ENCODE measurements at places on chromosomes 1 and 21.

DNA sequence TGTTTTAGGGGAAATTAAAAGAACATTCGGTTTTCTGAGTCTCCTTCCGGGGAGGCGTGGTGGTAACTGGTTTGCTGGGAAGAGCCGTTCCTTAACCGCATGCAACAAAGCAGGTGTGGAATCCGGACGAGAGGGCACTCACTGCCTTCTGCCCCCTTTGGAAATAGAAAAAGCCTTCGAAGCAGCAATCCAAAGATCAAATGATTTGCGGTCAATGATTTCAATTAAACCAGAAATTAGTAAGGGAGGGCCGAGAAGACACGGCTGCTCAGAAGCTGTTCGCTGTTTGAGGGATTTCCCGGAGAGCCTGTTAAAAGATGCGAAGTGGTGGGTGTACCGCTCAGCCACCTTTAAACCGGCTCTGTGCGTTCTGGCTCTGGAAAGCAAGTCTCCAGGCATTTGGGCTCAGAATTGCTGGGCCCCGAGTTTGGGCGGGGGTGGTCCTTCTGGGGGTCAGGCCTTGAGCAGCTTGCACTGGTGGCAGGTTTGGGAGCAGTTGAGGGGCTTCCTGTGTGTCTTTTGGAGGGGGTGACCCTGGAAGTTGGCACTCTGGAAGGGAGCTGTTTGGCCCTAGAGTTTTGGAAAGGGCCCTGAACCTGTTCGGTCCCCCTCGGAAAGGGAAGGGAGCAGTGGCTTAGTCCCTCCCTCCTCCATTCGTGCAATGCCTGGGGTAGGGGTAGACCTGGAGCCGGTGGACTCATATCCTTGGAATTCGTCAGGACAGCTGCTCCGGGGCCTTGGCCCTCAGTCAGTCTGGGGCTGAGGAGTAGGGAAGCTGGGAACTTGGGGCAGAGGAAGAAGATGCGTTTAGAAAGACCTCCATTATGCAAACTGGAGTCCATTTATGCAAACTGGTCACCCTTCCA, 3.1 kb downstream of the SIM2 start:
- DNase-seq, result no peak

GRCh38 chr1:202200112-202200548, 6.5 kb downstream of the LGR6 start:
- no peak for DNase-seq

DNA sequence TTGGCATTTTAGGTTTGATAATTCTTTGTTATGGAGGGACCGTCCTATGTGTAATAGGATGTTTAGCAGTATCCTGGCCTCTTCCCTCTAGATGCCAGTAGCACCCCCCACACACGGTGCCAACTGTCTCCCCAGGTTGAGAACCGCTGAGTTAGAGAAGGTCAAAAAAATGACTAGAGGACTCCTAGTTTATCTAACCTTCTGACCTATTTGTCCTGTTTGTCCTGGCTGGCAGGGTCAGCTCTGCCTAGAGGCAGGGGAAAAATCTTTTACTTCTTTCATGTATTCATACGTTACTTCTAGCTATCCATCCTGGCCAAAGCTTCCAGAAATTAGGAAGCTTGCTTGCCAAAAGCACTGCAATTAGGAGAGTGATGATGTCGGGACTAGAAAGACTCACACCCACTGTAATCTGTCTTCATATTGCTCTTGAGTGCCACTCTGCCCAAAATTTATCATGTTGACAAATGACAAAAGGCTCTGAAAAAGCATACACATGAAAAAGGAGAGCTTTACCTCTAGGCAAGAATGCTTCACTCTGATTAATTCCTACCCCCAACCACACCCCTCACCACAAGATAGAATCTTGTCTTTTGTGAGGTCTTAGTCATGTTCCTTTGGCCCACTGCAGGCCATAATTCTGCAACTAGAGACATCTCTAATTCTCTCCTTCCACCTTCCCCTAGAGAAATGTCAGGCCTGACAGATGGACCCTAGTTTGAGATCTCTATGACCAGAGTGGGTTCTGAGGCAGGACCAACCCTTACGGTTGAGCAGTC, 14.4 kb upstream of the AKR1A1 start:
- DNase-seq, result no peak

DNA sequence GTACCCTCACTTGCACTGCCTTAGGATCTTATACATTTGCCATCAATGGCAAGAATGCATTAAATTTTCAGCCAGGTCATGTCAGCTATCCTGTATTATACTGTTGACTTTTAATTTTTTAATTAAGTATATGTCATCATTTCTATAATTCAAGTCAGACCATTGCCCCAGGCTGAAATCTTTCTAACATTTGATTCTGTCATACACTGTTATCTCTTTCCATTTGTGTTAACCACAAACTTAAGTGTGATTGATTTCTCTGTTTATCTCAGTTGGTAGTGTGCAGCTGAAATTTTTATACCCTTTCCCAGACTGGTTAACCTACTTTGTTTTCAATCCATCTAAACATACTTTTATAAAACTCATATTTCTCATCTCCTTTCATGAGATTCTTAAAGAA, 153.3 kb downstream of the ZP4 start:
- DNase-seq, result no peak

DNA sequence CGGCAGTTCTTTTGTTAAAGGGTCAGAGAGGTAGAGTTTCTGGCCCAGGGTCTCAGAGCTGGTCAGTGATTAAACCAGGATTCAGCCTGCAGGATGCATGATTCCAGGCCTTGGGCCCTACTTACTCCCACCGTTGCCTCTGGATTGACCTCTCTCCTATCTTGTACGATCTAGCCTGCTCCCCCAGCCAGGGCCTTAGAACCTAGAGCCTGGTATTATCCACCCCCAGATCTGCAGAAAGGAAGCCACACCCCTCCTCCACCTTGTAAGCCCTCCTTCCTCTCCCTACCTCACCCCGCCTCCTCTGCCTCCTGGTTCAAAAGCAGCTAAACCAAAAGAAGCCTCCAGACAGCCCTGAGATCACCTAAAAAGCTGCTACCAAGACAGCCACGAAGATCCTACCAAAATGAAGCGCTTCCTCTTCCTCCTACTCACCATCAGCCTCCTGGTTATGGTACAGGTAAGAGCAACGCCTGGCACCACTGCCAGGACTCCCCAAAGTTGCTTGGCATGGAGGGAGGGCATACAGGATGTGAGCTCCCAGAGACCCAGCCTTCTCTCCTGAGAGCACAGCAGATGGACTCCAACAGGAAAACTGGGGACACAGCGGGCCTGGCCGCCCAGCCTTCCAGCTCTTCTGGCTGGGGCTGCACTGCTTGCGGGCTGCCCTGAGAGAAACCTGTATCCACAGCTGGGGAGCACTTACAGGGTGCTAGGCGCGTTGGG, at the start of gene CD52:
TSS of gene CD52 (plus strand) at position 347 of the 726 bp plus-strand sequence. CDS start at position 407, 60 bp downstream.
- DNase-seq, result peak; percentile 71

DNA sequence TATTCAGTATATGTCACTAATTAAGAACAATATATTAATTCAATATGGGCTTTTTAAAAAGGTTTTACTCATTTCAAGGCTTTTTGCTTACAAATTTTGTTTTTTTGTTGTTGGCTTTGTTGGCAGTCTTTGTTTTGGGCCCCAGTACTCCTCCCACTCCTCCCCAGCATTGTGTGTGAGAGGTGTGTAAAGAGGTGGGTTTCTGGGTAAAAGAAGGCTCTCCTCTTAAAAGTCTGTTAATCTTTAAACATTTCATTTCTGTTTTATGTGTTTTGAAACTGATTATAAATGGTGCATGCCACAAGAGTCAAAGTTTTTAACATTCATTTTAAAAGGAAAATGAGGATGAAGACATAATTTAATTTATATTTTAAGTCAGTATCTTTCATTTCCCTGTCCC, 79.6 kb downstream of the SASS6 start:
- no peak for DNase-seq

DNA sequence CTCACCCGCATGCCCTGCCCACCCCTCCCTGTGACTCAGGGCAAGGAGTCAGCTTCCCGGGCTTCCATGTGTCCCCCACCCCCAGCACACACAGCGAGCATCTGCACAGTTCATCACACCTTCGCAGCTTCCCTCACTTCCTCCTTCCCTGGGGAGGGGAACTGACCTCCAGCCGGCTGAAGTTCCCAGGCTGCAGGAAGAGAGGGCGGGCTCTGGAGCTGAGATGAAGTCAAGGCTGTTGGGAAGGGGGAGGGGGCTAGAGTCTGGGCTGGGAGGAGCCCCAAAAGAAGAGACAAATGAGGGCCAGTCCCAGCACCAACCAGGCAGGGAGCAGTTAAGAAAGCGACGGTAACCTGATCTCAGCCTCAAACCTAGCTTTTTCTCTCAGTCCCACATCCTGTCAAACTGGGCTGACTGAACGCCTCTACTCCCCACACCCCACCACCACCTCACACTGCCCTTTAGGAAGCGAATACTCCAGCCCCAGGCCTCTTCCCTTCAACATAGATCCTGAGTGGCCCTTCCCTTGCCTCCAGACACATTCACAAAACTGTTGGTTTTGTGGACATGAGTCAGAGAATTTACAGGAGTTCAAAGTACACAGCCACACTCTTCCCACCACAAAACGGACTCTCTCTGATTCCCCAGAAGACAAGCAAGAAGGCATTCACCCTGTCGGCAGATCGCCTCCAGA, 1.8 kb downstream of the RHOC start:
- peak; percentile 27 for DNase-seq

GRCh38 chr1:33297911-33298622, 22.8 kb downstream of the A3GALT2 start:
- no peak for DNase-seq

DNA sequence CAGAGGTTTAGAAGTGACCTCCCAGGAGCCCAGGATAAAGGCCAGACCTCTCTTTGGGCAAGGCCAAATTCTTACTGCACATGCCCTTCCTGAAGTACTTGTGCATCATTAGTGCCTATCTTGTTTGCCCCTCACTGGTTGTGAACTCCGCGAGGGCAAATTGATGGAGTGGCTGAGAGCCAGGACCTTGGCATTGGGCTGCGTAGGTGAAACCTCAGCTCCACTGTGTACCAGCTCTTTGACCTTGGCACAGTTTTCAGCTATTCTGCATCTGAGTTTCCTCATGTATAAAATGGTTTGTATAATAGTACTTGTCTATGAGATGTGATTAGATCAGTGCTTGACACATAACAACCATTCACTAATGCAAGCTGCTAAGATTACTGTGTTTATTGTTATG, 11.5 kb downstream of the OTUD3 start:
- DNase-seq, result no peak

DNA sequence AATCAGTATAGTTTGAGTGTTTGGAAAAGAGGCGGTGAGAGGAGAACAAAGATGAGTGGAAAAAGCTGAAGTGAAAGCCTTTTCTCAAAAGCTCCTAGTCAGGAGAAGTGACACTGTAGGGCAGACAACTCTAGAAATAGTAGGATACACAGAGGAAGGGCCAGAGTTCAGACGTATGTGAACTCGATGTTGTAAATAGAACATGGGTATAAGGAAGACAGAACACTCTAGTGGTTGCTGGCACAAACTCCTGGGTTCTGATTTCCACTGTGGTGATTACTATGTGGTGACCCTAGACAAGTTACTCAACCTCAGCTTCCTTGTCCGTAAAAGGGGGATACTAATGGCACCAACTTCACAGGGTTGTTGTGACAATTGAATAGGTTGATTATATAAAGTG, 30.2 kb upstream of the MGST3 start:
- DNase-seq, result no peak

- no peak for DNase-seq
These were observed 10.6 kb downstream of the OR2B11 start for GRCh38 chr1:247447162-247447909.

GRCh38 chr1:59480188-59480888, 183.4 kb downstream of the FGGY start:
- no peak for DNase-seq

- DNase-seq, result no peak
These were observed 2.7 kb downstream of the KIAA0319L start for GRCh38 chr1:35554266-35555211.

GRCh38 chr21:44773291-44773932, 28.2 kb downstream of the UBE2G2 start:
- no peak for DNase-seq

DNA sequence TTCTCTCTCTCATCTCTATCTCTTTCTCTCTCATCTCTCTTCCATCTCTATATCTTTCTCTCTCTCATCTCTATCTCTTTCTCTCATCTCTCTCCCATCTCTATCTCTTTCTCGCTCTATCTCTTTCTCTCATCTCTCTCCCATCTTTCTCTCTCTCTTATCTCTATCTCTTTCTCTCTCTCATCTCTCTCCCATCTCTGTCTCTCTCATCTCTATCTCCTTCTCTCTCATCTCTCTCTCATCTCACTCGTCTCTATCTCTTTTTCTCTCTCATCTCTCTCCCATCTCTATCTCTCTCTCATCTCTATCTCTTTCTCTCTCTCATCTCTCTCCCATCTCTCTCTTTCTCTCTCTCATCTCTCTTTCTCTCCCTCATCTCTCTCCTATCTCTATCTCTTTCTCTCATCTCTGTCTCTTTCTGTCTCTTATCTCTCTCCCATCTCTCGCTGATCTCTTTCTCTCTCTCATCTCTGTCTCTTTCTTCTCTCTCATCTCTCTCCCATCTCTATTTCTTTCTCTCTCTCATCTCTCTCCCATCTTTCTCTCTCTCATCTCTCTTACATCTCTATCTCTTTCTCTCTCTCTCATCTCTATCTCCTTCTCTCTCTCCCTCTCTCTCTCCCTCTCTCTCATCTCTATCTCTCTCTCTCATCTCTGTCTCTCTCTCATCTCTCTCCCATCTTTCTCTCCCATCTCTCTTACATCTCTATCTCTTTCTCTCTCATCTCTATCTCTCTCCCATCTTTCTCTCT, 388.7 kb downstream of the NPHP4 start:
- no peak for DNase-seq

All from activated effector memory CD4-positive, alpha-beta T cell treated with Interleukin-2 at 50 U/mL for 16 hours (primary cell).